Activated naive CD8-positive, alpha-beta T cell treated with anti-CD3 and anti-CD28 coated beads for 36 hours (primary cell): ENCODE measurements at places on chromosomes 16 and 17.

GRCh38 chr17:50027881-50028735 is 27.8 kb upstream of the ITGA3 start:
- DNase-seq = no peak

- DNase-seq = no peak
These were observed 37.5 kb downstream of the PPL start for GRCh38 chr16:4899474-4899846.

GRCh38 chr16:85369060-85369459 is 244.1 kb upstream of the GSE1 start:
- DNase-seq = no peak

GRCh38 chr16:67294938-67295361 is 15.6 kb downstream of the PLEKHG4 start:
- no peak for DNase-seq

GRCh38 chr17:29734640-29735039 is 111.9 kb upstream of the CORO6 start:
- no peak for DNase-seq

- DNase-seq = no peak
These were observed 28.5 kb upstream of the C17orf107 start for GRCh38 chr17:4870855-4871254.

DNA sequence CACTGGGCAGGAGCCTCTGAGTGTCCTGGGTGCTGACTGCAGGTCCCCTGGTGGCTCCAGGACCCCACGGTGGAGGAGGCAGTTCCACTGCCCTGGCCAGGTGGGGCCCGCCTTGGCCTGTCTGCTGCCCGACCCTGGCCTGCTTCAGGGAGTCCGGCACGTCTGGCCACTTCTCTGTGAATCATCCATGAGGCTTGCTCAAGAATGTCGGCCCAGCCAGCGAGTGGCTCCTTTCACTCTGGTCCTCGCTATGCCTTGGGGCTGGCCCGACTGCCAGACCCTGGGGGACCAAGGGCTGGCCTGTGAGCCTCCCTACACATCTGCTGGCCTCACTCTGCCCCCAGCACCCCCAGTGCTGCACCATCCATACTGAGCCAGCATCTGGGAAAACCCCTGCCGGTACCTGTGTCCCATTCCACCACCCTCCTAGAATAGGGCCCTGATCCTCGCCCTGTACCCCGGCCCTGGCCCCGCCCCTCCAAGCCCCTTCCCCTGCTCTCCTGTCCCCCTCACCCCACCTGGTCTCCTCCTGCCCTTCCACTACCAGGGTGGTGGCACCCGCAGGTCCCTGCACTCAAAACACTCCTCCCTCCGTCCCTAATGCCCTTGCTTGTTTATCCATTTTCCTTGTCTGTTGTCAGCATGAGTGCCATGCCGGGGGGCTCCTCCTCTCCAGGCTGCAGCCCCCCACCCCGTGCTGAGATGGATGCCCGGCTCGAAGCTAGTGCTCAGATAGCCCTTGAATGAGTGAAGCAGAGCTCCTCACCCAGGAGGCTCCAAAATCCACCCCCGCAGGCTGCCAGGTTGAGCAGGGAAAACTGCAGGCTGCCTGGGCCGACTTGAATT is 35.5 kb downstream of the ADCY7 start:
- DNase-seq = no peak

GRCh38 chr17:15907290-15907689 is 37.6 kb upstream of the ADORA2B start:
- DNase-seq = no peak

DNA sequence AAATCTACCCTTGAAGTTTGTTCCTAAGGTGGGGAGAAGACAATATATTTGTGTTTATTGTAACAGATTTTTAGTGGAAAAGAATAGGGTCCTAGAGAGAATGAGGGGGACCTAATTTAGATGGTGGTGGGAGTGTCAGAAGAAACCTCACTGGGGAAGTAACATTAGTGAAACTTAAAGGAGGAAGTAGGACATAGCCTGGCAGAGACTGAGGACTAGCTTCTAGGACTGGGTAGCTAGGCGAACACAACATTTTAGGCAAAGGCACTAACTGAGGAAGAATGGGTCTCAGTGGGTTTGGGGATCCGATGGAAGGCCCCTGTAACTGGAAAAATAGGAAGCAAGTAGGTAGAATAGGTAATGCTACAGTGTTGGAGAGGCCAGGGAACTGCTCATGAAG is 4.2 kb upstream of the ARL2BP start:
- DNase-seq = no peak

- no peak for DNase-seq
These were observed 116.2 kb downstream of the C17orf67 start for GRCh38 chr17:56717471-56717870.

GRCh38 chr17:81986606-81987005 is 9.2 kb downstream of the ASPSCR1 start:
- DNase-seq = no peak

DNA sequence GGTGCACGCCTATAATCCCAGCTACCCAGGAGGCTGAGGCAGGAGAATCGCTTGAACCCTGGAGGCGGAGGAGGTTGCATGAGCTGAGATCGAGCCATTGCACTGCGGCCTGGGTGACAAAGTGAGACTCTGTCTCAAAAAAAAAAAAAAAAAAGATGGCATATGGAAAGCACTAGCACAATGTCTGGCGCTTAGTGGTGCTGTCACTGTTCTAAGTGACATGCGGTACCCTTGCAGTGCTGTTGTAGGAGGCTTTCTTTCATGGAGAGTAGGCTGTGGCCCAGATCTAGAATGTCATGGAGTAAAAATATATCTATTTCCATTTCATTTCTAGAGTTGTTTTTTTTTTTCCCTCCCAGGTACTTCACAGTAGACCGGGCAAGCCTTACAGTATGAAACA is 14.6 kb upstream of the METTL9 start:
- no peak for DNase-seq

GRCh38 chr17:50462446-50462845 is 6.2 kb downstream of the CHAD start:
- DNase-seq = no peak

GRCh38 chr17:78707016-78707415 is 75.1 kb downstream of the CYTH1 start:
- no peak for DNase-seq

- no peak for DNase-seq
These were observed 13.6 kb upstream of the WFDC1 start for GRCh38 chr16:84281074-84281473.

DNA sequence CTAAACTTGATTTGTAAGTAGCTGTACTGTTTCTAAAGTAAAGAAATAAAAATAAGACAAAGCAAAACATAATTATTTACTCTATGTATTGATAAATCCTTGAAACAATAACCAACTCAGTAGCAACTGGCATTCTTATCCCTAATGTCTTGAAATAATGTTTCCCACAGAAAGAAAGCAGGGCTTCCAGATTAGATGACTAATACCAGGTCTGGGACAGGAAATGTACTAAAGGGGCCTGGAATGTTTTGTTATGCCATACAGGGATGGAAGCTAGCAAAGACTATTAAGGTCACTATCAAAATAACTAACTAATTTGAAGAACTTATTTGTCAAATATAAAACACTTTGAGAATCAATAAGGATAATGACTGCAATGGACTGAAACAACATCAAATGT is 82.1 kb downstream of the CFDP1 start:
- no peak for DNase-seq

GRCh38 chr17:39774047-39774446 is 36.3 kb downstream of the GRB7 start:
- no peak for DNase-seq

DNA sequence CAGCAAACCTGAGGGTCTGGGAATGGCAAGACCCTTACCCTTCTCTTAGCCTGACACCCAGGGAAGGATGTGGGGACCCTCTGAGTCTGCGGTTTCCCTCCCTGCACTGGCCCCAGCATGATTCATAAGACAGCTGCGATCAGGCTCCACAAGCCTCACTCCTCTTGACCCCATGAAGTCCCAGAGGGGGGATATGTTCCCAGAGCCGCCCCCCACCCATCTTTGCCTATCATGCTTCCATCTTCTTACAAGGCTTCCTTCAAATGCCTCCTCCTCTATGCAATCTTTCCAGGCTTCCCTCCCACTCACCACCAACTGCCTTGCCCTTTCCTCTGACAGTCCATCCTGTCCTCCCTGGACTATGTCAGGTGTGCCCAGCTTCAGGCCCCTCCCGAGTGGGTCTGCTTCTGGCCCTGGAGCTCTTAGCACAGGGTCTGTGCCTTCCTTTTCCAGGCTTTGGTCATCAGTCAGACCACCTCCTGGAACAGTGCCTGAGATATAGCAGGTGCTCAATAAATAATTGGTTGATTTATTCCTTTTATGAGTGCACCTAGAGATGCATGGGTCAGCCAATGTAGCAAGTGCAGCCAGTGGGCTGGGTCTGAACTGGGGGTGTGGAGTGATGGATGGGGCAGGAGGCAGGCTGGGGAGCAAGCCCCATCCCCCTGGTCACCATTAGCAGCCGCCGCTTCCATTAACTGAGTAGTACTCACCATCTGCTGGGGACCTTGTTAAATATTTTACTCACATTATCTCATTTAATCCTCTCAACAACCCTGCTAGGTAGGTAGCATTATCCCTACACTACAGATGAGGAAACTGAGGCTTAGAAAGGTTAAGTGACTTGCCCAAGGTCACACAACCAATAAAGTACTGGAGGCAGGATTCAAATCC is 8.4 kb downstream of the DLX3 start:
- DNase-seq = no peak

GRCh38 chr16:55506083-55506482 is 2.8 kb upstream of the LPCAT2 start:
- DNase-seq = no peak

DNA sequence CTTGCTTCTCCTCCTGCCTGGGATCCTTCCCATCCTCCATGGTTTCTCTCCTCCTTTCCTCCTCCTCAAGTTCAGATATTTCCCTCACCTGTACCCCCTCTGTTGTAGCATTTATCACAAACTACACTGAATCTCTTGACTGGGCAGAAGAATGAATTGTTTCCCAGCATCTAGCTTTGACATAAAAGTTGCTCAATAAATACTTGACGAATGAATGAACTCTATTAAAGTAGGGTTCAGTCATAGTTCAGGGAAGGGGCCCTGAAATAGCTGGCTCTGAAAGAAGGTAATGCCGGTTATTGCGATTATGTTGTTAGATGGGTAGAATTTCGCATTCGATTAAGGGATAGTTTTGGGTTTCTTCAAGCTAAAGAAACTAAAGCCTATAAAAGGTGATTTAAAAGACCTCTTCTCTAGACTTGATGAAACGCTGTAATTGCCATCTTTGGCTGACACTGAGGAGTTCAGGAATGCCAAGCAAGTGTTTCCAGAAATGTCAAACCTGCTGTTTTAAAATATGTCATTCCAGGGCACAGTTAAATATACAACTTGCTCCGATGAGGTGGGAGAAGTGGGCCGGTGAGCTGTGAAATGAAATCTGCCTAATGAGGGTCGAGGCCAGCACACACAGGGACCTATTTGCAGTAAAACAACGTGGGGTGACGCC is 1.0 kb upstream of the CPD start:
- DNase-seq = no peak

GRCh38 chr16:20822521-20823325 is 16.4 kb downstream of the REXO5 start:
- no peak for DNase-seq

DNA sequence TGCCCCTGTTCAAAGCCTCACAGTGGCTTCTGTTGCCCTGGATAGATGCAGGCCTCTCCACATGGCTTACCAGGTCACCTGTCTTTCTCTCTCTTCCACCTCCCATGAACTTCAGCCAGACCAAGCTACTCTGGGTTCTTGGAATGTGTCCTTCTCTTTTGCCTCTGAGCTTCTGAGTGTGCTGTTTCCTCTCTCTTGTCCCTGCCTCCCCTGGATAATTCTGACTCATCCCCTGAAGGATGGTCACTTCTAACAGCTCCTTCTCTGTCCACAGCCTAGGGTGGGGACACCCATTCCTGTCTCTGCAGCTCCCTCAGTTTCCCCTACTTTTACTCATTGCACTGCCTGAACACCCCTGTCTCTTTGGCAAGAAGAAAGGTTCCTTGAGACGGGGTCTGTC is 2.9 kb downstream of the GUCY2D start:
- no peak for DNase-seq

GRCh38 chr16:89596957-89597649 is 16.3 kb upstream of the DPEP1 start:
- DNase-seq = no peak

- no peak for DNase-seq
These were observed 4.6 kb downstream of the RASD1 start for GRCh38 chr17:17491546-17491988.

DNA sequence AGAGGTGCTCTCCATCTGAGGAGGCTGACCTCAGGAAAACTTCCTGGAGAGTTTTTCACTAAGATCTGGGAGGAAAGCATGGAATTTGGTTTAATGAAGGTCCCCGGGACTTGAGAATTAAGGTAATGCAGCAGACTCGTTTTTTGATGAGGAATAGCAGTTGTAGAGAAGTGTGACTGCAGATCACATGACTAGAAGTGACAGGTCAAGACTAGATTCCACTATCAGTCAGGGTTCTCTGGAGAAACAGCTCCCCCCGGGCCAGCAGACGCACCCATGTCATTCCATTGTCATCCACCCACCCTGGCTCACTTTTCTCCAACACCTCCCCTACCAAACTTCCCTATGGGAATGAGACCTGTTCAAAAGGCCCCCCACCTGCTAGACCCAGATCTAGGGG is 1.9 kb upstream of the DHRS13 start:
- no peak for DNase-seq

GRCh38 chr17:12738624-12739023 is 50.7 kb upstream of the ARHGAP44 start:
- no peak for DNase-seq

DNA sequence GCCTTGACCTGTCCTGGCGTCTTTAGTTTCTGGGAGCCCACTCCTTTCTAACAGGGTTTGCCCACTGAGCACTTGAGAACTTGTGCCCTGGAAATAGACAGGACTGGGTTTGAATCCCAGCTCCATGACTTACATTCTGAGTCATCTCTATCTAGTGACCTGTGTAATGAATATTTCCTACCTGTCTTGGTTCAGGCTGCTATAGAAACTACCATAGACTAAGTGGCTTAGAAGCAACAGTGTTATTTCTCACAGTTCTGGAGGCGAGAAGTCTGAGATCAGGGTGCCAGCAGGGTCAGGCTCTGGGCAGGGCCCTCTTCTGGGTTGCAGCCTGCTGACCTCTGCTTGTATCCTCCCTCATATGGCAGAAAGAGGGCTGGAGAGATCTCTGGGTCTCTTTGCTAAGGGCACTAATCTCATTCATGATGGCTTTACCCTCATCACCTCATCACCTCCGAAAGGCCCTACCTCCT is 110.7 kb upstream of the DHX40 start:
- DNase-seq = no peak

GRCh38 chr17:46785696-46786095 is 32.8 kb downstream of the WNT3 start:
- DNase-seq = no peak

- DNase-seq = no peak
These were observed 232.7 kb downstream of the MRTFB start for GRCh38 chr16:14303639-14304394.
